ENCODE measurements at places on chromosomes 5 and 9.

GRCh38 chr9:121598167-121598964, 53.1 kb upstream of the DAB2IP start:
- DNase-seq = no peak

DNA sequence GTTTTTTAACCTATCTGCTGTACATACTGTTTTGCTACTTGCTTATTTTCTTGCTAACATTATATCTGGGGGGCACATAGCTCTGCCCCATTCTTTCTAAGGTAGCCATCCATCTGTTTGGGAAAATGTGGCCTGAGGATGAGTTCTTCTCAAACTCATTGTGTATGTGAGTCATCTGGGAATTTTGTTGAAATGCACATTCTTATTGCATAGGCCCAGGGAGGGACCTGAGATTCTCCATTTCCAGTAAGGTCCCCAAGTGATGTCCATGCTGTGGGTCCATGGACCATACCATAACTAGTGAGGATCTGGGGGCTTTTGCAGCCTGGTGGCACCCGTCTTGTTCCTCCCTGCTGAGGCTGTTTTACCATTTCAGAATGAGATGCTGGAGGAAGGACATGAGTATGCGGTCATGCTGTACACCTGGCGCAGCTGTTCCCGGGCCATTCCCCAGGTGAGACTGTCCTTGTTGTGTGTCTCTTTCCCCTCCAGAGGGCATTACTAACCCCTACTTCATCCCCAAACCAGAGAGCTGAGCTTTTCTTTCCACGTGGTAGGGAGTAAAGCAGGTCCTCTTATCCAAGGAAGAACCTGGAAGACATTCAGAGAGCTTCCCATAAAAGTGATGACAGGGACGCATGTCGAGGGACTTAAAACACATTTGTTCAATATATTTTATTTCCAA, 28.6 kb downstream of the CYFIP2 start:
- DNase-seq = no peak

GRCh38 chr5:78597974-78598371, 50.6 kb downstream of the LHFPL2 start:
- no peak for DNase-seq

- no peak for DNase-seq
These were observed 159.2 kb downstream of the SNX18 start for GRCh38 chr5:54676481-54677340.

GRCh38 chr9:99876190-99876589, 30.3 kb upstream of the STX17 start:
- no peak for DNase-seq
